T follicular helper cell (primary cell): ENCODE measurements at places on chromosomes 7 and 10.

DNA sequence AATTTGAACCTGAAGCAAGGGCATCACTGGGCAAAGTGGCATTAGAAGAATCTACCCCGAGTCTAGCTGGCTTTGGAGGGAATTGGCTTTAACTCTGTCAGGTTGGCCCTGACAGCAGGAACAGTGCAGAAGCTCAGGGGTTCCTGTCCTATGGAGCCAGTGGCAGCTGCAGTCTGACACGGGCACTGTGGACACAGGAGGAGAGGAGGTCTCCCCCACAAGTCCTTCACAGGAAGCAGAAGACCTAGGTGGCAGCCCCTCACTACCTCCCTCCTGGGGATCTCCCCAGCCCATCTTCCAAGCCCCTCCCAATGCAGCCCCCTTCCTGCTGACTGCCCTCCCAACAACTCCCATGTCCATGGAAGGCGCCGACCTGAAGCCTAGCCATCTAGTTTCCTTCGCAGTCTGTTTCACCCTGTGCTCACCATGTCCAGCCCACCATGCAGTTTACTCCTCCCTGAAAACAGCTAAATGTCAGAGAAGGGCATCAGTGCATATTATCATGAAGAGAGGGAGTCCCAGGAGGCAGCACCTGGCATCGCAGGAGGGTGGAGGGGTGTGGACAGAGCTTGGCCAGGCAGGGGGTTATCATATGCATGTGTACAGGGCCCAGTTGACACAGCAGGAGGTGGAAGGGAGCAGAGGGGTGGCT lies 17.9 kb upstream of the GDF10 start:
- no peak for DNase-seq

DNA sequence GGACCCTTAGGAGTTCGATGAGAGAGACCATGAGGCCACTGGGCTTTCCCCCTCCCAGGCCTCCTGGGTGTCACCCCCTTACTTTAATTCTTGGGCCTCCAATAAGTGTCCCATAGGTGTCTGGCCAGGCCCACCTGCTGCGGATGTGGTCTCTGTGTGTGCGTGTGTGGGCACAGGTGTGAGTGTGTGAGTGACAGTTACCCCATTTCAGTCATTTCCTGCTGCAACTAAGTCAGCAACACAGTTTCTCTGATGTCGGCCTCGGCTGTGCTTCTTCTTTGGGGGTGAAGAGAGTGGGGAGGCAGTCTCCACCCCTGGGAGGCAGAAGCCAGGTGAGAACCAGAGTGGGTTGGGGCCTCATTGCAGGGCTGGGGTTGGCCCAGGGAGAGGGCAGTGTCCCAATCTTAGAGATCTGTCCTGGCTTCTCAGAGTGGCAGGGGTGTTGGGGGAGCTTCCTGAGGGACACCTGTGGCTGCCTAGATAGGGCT lies 1.5 kb downstream of the PVRIG start:
- peak; percentile 76 for DNase-seq

- DNase-seq, result no peak
Measured at GRCh38 chr10:121592155-121592890, 5.9 kb downstream of the FGFR2 start.

DNA sequence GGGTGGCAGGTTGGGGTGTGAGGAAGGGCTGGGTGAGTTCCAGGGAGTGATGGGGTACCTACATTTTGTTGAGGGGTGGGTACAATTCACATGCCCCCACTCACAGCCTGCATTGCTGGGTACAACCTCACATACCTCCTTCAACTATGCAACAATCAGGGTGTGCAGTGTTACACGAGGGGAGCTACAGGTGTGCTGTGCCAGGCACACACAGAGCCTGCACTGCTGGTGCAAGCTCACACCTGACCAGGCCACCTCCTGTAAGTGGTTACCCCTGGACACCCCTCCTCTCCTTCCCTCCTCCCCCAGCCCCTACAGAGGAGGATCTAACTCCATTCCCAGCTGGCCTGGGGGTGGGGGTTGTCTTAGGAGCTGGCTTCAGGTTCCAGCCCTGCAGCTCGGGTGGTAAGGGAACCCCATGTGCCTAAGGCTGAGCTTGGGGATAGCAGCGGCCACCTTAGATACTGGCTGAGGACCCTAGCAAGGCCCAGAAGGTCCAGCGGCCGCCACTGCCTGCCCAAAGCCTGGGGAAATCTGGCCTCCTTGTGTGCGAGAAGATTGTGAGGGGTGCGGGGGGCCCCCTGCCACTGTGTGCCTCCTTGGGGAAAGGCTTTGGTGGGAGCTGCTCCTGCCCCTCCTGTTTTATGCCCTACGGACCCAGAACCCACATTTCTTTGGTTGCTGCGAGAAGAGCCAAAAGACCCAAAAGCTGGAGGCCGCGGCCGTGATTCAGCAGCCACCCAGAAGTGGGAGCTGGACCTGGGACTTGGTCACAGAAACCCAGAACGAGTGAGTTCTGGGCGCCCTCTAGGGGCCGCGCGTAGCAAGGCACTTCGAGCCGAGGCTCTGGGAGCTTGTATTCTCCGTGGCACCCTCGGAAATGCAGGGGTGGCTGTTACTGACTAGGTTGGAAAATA lies 10.8 kb downstream of the TLX1 start:
- peak; percentile 65 for DNase-seq

DNA sequence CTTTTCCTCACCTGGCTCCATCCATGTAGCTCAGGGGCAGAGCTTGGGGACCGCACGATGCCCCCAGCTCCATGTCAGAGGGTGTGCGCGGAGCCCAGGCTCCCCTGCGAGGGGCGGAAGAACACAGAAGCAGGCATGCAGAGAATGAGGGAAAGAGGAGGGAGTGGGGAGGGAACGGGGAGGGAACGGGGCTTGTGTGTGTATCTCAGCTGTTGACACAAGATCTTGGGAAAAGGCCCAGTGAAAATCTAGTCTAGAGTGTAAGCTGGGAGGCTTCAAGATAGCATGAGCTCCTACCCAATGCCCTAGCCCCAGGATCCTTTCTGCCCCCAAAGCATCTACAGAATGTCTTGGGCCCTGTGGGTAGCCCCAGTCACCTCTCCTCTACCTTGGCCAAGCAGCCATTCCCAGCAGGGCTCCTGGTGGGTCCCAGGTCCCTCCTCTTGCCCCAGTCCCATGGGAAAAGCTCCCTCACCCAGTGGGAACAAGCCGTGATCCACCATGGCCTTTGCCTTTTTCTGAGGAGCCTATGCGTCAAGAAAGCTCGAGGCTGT lies 25.1 kb upstream of the NDST2 start:
- no peak for DNase-seq

DNA sequence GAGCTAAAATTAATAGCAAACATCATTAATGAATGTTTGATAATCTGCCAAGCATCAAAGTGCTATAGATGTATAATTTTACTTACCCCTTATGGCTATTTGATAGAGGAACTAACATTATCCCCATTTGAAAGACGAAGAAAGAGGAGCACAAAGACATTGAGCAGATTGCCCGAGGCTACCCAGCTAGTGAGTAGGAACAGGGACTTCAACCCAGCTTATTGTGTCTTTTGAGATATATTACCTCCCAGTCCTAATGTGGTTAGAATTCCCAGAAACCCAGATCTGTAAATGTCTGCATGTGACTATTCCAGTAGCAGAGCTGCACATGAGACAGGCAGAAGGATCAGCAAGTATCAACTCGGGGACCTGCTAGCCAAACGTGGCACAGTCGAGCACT lies 160.1 kb upstream of the AOAH start:
- DNase-seq, result no peak

DNA sequence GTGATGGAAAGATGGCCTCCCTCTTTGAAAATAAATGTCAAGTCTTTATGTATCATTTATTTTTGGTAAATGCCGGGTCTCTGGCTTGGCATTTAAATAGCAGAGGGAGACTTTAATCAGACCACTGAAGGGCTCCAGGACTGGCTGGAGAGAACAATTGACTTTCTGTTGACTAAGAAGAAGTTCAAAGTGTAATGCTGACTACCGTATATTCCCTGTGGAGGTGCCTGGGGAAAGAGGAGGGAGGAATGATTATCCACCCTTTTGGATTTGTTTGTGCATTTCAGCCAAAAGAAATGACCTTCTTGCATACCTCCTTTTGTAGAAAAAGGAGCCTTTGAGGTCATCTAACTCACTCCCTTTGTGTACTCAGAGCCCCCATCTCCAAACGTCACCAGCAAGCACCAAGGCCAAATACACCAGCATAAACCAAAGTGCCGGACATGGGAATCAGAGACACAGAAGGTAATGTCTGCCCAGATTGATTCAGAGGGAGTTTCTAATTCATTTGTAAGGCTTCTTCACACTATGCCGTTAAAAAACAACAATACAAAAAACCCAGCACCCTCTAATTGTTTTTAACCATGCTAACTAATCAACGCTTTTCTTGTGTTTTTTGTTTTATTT lies 75.2 kb downstream of the PRLHR start:
- DNase-seq, result no peak
